ENCODE measurements at places on chromosomes 5 and 9. TPM values are rescaled to one million over a fixed set of nuclear protein-coding genes. Genes with fewer than 3 reads are reported as not detected.

GRCh38 chr9:135219676-135220600 lies 132.5 kb downstream of the OLFM1 start:
- DNase-seq = no peak

- DNase-seq = no peak
These were observed 199.6 kb downstream of the NTRK2 start for GRCh38 chr9:84869091-84869490.

- no peak for DNase-seq
These were observed 19.2 kb upstream of the CD180 start for GRCh38 chr5:67215519-67216471.

- DNase-seq = no peak
These were observed 211.8 kb downstream of the ARRDC3 start for GRCh38 chr5:91171322-91171721.

- DNase-seq = no peak
These were observed at the start of gene TMEM252 for GRCh38 chr9:68540712-68541535. TMEM252 (minus strand) TSS chr9:68540883; CDS start chr9:68540814, 69 bp downstream.

- no peak for DNase-seq
These were observed 11.8 kb downstream of the NR5A1 start for GRCh38 chr9:124495126-124496074.

The TAF11L10 gene
- total RNA-seq = not detected

The DIPK1B gene
- 14.4 TPM for total RNA-seq

The LSM11 gene
- total RNA-seq = 4.9 TPM

The ADCY2 gene
- total RNA-seq = not detected

The RASGEF1C gene
- 0.49 TPM for total RNA-seq
